Esophagus squamous epithelium (tissue), 5 donors: ENCODE measurements at places on chromosomes 12 and 14.

- no peak for DNase-seq
Measured at GRCh38 chr14:50977863-50978528, 33.7 kb upstream of the PYGL start.

DNA sequence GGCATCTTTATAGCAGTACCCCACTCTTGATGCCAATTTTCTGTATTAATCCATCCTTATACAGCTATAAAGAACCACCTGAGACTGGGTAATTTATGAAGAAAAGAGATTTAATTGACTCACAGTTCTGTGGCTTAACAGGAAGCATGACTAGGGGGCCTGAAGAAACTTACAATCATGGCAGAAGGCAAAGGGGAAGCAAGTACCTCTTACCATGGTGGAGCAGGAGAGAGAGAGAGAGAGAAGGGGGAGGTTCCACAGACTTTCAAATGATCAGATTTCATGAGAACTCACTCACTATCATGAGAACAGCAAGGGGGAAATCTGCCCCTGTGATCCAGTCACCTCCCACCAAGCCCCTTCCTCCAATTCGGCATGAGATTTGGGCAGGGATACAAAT is 84.4 kb downstream of the SLC24A4 start:
- no peak for DNase-seq

- DNase-seq: no peak
Measured at GRCh38 chr14:60021619-60022018, 70.1 kb upstream of the PCNX4 start.

- DNase-seq: no peak
Measured at GRCh38 chr12:68435816-68436215, 103.7 kb upstream of the MDM1 start.
